BJ (cell line): ENCODE measurements at places on chromosomes 3 and 15.

DNA sequence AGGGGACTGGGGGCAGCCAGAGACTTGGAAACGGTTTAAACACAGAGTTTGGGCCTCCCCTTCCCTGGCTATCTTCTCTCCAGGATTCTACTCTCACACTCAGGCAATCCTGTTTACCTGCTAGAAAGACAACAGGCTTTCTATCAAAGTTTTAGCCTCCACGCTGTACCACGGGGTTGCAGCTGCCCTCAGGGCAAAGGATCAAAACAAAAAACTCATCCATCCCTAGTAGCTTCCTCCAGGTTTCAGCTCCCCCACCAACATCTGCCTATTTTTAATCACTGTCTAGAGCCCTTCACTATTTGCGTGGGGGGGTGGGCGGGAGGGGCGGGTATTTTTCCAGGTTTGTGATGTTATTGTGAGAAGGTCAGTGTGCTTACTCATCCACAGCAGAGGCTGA lies 286.8 kb upstream of the TRIM42 start:
- no peak for DNase-seq

DNA sequence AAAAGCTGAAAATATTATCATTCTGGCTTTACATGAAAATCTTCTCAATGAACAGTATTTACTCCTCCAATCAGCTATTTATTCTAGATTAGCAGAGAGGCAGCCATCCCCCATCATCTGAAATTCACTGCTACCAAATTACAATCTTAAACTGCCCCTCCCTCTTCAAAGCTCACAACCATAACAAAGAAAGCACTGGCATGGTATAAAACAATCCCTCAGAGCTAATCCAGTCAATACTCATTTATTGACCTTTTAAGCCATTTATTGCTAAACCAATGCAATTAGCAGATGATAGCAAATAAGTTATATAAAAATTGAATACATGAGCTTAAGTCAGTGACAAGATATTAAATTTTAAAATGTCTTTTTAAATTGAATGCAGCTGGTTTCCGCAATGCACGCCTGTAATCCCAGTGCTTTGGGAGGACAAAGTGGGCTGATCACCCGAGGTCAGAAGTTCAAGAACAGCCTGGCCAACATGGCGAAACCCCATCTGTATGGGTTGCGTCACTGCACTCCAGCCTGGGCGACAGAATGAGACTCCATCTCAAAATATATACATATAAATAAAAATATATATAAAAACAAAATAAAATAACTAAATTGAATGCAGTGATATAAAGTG lies 12.1 kb downstream of the SLC4A7 start:
- DNase-seq, result no peak

DNA sequence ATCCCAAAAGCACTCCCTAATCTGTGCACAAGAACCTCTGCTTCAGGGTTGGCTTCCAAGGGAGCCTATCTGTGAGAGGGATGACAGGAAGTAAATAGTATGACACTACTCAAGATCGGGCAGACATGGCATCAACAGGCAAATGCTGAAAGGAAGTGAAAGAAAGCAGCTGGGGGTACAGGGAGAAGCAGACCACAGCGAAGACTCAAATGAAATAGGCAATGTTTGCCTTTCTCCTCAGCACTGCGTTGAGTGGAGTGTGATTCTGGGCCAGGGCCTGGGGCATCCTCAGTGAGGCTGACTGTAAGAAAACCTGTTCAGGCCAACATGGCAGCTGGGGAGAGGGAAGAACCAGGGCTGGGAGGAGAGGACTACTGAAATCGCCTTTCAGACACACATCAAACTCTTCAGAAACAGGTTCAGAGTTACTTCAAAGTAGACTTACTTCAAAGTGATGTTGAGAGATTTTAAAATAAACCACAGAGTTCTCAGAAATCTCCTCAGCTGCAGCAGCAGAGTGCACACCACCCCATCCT lies 96.6 kb downstream of the SLC9A9 start:
- no peak for DNase-seq

DNA sequence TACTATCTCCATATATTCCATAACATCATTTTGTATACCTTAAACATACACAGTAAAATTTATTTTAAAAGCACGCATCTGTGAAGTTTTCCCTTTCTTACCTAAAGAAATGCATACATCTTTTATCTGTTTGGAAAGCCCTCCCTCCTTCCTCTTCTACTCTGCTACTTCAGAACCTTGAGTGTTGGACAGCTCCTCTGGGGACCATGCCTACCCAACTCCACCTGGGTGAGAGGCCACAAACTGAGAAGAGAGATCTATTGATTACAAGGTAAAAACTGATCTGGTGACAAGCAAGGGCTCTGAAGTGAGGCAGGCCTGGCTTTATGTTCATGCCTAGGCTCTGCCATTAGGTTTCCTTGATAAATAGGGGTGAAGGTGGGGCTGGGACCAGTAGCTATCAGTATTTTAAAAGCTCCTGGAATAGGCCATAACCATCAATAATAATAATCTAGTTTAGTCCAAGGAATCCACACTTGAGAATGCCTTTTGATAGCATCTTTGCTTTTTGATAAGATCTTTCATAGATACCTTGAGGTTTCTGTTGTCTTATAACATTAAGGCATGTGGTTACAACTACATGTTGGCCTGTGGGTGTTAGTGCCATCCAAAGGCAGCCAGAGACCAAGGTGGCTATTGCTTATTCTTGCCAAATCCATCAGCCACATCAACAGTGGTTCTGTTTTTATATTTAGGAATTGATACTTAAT lies 148.8 kb downstream of the KCNMB2 start:
- DNase-seq, result no peak

GRCh38 chr3:111741181-111741580 lies 117.9 kb upstream of the PHLDB2 start:
- no peak for DNase-seq

GRCh38 chr3:185280572-185281365 lies 26.9 kb upstream of the EHHADH start:
- no peak for DNase-seq
